Anterior cingulate cortex (tissue), 58 donors: ENCODE measurements at places on chromosomes 6 and 20.
A peak's percentile ranks its signal among the peaks of the same experiment; 100 is the strongest.

DNA sequence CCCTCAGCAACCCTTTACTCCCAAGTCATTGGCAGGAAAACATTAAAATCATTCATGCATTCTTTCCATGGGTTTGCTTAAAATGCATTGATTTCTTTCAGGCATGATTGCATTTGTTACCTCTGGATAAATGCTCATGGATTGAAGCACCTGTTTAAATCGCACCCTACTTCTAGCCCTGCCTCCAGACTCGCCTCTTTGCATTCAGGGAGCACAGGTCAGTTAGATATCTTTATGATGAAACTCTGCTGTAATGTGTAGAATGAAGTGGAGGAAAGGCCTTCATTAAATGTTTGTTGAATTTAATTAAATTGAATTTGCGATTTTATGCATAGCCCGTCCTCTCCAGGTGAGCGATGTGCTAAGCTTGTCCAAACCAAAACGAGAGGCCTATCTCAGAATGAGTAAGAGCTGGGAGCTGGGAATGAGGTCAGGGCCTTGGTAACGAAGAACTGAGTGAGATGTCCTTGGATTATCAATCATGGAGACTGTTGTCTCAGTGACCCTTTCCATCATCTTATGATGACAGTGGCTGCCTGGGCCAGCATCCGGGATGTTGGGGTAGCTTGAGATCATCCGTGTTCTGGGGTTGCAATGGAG lies 210.1 kb downstream of the SYNDIG1 start:
- no peak for DNase-seq

GRCh38 chr6:157943964-157944283 lies 37.7 kb upstream of the SYNJ2 start:
- no peak for DNase-seq

DNA sequence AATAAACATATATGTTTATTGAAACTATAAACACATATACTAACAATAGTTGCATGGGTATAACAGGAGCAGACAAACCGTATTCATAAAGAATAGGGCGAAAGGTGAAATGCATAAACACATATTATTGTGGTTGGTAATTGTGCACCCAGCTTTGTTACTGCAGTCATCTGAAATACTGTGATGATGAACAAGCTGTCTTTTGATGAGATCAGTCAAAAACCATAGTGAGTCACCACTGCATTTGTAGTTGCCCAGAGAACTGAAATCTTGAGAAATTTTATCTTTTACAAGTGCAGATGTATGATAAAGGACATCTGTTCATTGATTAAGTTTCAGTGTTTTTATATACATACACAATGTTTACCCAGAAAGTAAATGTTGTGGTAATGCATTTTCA lies 133.7 kb downstream of the MYO6 start:
- no peak for DNase-seq

DNA sequence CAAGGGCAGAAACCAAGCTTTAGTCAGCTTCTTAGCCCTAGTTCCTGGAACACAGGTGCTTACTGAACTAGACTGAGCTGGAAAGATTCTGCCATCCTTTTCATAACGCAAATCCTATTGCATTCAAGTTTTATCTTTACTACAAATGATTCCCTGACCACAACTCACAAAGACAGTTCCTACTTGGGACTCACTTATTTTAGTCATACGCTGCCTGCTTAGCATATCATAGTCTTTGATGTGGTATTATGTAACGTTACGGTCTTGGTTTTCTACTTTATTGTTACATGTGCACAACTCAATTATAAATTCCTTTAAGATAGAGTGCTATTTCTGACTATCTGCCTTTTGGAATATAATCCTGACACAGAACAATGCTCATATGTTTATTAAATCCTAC lies 59.1 kb downstream of the BLOC1S5 start:
- DNase-seq, result no peak

DNA sequence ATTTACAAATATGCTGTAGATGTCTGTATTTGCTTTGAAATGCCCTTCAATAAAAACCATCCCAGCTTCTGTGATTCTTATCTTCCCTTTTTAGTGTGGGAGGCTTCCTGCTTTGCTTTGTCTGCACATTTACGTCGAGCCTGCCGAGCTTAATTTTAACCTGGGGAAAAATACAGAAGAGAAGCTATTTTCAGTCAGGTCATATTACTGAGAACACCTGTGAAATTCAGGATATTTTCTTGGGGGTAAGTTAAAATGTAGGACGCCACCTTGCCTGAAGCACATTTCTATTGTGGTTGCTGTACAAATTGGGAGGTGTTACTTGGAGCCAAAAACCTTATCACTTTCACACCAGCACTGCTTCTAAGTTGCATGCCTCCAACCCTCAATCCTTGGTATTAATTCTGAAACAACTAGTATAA lies 43.6 kb upstream of the FUCA2 start:
- no peak for DNase-seq

DNA sequence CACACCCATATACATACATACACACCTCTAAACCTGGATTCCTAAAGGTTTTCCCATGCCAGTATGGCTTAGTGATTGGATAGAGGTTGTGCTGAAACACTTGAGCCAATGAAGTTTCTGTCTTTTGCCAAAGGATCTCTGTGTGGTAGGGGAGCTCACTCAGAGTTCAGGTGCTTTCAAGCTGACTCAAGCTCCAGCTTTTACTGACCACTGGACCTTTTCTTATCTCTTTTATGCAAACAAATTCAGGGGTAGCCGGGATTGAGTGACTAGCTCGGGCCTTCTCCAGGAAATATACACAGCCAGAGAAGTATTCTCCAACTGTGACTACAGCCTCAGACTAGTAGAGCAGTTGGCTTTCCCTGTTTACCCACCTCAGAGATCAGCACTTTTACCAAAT lies 21.5 kb upstream of the DSE start:
- DNase-seq, result no peak

GRCh38 chr6:124963416-124963785 lies 1.2 kb downstream of the RNF217 start:
- DNase-seq, result no peak

- no peak for DNase-seq
Measured at GRCh38 chr6:33259032-33259431, 12.6 kb downstream of the VPS52 start.

DNA sequence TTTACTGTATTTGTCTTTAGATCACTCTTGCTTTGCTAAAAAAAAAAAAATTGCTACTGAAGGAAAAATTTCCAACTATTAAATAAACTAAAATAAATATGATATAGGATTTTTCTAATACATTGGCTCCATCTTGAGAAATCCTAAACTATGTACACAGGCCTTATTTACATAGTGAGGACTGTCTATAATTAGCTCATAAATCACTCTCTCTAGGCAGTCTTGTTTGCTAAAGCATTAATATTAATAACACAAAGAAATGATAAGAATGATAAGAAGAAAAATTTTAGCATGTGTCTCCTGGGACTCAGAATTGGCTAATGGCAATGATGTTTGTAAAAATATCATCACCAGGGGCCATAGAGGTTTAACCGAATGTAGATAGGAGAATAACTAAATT lies 13.3 kb upstream of the CRYBG1 start:
- DNase-seq, result no peak

GRCh38 chr6:150230832-150231524 lies 88.1 kb downstream of the PPP1R14C start:
- DNase-seq, result no peak

- no peak for DNase-seq
Measured at GRCh38 chr20:51312480-51312783, 230.1 kb downstream of the NFATC2 start.

GRCh38 chr6:73528897-73529296 lies 8.1 kb upstream of the EEF1A1 start:
- no peak for DNase-seq

- DNase-seq, result peak; percentile 24
Measured at GRCh38 chr20:25237610-25238318, 10.1 kb upstream of the PYGB start.

GRCh38 chr20:48940170-48940569 lies 18.7 kb downstream of the ARFGEF2 start:
- no peak for DNase-seq

- DNase-seq, result no peak
Measured at GRCh38 chr6:157017861-157018260, 240.7 kb downstream of the ARID1B start.

DNA sequence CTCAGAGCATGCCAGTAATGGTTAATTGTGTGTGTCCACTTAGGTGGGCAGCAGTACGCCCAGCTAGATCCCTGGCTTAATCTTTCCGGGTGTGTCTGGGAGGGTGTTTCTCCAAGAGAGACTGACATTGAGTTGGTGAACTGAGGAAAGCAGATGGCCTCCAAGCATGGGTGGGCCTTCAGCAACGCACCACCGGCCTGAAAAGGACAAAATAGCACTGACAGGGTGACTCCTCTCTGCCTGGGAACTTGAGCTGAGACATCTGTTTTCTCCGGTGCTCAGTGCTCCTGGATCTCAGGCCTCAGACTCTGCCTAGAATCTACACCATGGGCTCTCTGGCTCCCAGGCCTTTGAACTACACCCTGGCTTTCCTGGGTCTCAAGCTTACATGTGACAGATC lies 43.2 kb downstream of the C6orf118 start:
- no peak for DNase-seq

GRCh38 chr6:90472716-90473115 lies 114.2 kb downstream of the MAP3K7 start:
- DNase-seq, result no peak

GRCh38 chr20:59122566-59122919 lies 41.1 kb upstream of the ZNF831 start:
- DNase-seq, result no peak
